ENCODE measurements at places on chromosomes 12 and 14.

DNA sequence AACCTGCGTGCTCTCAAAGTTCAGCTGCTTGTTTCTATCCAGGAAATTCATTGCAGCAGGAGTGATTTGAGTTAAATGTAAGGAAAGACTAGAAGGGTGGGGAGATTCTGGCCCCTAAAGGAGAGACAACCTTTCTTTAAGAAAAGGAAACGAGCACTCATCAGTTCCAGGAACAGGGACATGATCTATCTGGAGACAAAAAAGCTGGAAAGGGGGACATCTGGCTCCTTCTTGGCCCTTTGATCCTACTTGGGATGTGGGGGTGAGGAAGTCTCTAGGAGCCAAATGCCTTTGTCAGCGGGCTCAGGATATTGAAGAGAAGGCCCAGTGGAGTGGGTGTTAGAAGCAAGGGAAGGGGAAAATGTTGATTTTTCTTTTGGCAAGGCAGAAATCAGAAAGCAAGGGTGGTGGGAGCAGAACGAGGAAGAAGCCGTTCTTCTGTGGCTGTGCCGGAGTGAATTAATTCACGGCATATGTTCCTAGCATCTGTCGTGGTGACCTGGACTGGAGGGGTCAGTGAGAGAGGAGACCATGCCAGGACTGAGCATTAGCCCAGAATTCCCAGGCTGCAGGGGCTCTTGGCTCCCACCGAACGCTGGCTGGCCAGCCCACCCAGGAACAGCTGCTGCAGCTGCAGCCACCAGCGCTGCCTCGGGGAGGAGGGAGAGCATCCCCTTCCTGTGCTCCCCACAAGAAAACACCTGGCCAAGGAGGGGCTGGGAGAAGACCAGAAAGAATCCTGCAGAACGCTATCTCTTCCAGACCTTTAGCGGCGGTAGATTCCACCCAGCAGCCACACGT, 62.8 kb upstream of the GPATCH2L start:
- no peak for DNase-seq

DNA sequence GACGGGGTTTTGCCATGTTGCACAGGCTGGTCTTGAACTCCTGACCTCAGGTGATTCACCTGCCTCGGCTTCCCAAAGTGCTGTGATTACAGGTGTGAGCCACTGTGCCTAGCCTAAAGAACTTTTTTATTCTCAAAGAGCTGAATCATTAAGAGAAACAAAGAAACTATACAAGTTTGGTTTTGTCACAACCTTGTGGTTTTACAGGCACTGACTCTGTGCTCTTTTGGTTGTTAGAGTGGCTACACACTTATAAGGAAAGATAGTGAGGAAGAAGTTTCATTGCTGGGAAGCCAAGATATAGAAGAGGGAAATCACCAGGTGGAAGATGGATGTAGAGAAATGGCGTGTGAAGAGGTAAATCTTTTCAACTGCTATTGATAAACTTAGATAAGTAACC, 10.1 kb upstream of the DNAH10 start:
- no peak for DNase-seq

DNA sequence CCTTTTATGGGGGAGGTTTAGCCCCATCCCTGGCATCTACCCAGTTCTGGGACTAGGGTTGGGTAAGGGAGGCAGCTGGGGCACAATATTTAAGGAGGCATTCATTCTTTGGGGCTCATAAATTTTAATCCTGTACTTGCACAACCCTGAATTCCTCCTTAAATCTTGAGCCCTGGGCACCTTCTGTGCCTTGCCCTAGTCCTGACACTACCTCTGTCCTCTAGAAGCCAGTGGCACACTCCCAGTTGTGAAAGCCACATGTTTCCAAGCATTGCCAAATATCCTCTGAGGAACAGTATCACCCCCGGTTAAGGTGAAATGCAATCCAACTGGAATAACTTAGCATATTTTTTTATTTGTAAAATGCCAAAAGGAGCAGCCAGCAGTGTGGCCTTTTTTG, 36.6 kb downstream of the SLC16A7 start:
- no peak for DNase-seq

GRCh38 chr14:27506272-27506671, 908.4 kb upstream of the NOVA1 start:
- no peak for DNase-seq

DNA sequence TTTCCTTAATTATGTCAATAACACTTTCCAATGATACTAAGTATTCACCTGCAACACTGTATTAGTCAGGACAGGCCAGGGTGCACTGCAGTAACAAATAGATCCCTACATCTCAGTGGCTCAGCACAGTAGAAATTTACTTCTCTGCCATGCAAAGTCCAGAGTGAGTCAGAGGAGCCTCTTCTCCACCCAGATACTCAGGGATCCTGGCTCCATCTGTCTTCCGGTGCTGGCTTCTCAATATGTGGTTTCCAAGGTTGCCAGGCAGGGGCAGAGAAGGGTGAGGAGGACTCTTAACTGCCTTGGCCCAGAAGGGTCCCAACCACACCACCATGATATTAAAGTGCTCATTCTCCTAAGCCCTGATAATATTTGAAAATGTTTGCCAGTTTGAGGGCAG, 47.8 kb downstream of the ADGRD1 start:
- DNase-seq, result no peak

DNA sequence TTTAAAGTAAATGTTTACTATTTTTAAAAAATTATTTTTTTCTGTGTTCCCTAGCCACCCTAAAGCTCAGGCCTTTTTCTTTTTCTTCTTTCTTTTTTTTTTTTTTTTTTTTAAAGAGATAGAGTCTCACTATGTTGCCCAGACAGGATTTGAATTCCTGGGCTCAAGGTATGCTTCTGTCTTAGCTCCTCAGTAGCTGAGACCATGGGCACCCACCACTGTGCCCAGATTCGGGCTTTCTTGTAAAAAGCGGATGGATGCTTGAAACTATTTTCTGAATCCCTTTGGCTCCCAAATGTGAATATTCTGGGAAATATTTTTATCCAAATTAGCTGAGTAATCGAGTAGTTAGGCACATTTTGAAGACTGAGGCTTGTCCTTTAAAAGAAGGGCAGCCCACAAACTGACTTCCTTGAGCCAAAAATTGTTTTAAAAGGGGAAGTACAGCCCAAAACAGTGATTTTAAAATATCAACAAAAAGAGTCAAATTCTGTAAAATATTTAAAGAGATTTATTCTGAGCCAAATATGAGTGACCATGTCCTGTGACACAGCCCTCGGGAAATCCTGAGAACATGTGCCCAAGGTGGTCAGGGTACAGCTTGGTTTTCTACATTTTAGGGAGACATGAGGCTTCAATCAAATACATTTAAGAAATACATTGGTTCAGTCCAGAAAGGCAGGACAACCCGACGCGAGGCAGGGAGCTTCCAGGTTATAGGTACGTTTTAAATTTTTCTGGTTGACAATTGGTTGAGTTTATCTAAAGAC, 28.8 kb upstream of the HIGD1C start:
- DNase-seq, result no peak

- peak; percentile 8 for DNase-seq
Measured at GRCh38 chr12:25089738-25090137, 105.2 kb downstream of the DNAI7 start.

GRCh38 chr14:52380294-52380693, 66.2 kb downstream of the PTGER2 start:
- DNase-seq, result no peak

- DNase-seq, result peak; percentile 59
Measured at GRCh38 chr14:96285667-96286066, 29.7 kb downstream of the BDKRB1 start.

GRCh38 chr12:70831543-70831942, 89.0 kb downstream of the PTPRR start:
- DNase-seq, result no peak

- DNase-seq, result peak; percentile 33
Measured at GRCh38 chr14:88166616-88167015, 156.5 kb downstream of the KCNK10 start.

- DNase-seq, result no peak
Measured at GRCh38 chr14:59863806-59864525, 6.6 kb downstream of the RTN1 start.

DNA sequence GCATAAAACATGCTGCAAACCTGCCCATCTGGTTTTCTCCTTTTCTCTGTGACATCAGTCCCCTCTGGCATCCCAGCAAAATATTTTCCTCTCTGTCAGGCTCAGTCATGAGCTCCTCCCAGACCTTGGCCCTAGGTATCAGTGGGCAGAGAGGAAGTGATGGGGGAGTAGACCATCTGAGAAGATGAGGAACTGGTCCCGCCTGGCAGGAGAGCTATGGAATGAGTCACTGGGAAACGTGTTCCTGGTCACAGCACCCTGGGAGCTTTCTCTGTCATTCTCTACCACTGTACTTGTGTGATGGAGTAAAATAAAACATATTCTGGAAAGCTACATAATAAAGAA, 5.0 kb upstream of the SRSF9 start:
- peak; percentile 62 for DNase-seq

All from H4 (cell line).